GM23248 (cell line): ENCODE measurements at places on chromosomes 16 and 17. TPM values are rescaled to one million over a fixed set of nuclear protein-coding genes. Genes with fewer than 3 reads are reported as not detected.

NT5M gene
- total RNA-seq, result 0.63 and 5.1 TPM in 2 replicates

VAMP2 gene
- 6.2 and 6.5 TPM in 2 replicates for total RNA-seq

TBC1D3H gene
- not detected in 2 replicates for total RNA-seq

DNA sequence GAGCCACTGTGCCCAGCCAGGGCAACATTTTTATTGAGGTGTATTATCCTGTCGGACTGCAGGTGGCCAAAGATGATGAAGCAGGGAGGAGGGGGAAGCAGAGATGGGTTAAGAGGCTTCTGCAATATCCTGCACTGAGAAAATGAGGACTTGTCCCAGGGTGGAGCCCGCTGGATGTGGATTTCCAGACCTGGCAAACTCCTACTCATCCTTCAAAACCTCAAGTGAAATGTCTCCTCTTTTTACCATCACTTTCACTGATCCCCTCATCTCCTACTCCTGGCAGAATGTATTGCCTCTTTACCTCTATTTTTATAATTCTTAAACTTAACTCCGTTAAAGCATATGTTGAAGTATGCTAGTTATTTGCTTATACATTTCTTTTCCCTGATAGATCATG lies 60.9 kb downstream of the MGAT5B start:
- H3K27ac ChIP-seq, result no peak overlapping the region
- H3K4me1 ChIP-seq, result no peaks in the 10 kb centered on the region
- no peaks in the 10 kb centered on the region for H3K36me3 ChIP-seq
- DNase-seq, result no peak
- no peak overlapping the region for H3K4me3 ChIP-seq

GRCh38 chr17:61239953-61240352 lies 159.7 kb upstream of the TBX2 start:
- no peak for DNase-seq
- no peaks in the 10 kb centered on the region for H3K36me3 ChIP-seq
- H3K4me1 ChIP-seq, result peaks cover 9% of the 10 kb centered on the region

DNA sequence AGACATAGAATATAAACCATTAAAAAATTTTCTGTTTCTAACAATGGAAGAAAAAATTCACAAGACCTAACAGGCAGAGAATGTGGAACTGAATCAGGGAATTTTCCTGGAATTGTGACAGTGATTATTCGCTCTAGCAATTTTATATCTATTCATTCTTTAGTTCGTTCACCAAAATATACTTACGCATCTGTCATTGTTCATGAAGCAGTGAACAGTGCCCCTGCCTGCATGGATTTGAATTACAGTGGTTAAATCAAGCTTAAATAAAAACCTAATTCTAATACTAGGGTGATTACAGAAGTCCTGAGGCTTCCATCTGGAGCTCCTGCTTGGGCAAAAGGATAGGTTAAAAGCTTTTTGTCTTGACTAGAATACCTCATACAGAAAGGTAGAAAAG lies 48.6 kb downstream of the ABCA8 start:
- no peaks in the 10 kb centered on the region for H3K36me3 ChIP-seq
- no peaks in the 10 kb centered on the region for H3K27me3 ChIP-seq
- H3K27ac ChIP-seq, result no peak overlapping the region

DNA sequence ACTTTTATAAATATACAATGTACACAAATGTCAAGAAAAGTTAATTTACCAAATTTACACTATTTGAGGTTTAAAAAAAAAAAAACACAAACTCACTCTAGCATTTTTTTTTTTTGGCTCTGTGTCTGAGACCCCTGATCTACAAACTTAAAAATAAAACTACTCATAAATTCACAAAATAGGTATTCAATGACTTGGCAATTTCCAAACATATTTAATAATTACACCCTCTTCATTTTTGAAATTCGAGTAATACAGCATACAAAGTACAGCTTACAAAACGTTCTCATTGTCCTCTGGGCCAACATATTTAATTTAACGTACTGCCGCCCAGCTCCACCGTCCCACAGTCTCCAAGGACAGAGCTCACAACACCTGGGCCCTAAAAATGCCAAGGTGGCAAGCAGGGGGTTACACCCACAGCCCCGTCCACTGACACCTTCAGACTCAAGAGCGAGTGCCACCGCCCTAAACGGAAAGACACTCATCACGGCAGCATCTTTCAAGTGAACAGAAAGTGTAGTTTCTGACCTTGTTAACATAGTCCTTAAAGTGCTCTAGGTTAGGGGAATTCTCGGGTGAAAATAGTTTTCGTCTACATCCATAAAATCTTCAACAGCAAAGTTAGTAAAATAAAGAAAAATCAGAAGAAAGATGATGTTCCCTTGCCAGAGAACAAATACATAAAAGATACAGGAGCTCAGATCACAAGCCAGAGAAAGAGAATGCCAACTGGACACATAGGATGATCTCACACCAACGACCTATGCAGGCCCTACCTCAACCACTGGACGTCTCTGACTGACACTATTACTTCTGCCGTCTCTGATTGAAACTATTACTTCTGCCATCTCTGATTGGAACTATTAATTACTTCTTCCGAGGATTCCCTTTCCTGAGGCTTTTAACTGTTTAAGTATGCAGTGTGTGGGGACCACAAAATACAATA lies 4.2 kb downstream of the ADCY9 start:
- peaks cover 39% of the 10 kb centered on the region for H3K4me1 ChIP-seq
- H3K36me3 ChIP-seq, result no peaks in the 10 kb centered on the region
- DNase-seq, result peak; percentile 80

DNA sequence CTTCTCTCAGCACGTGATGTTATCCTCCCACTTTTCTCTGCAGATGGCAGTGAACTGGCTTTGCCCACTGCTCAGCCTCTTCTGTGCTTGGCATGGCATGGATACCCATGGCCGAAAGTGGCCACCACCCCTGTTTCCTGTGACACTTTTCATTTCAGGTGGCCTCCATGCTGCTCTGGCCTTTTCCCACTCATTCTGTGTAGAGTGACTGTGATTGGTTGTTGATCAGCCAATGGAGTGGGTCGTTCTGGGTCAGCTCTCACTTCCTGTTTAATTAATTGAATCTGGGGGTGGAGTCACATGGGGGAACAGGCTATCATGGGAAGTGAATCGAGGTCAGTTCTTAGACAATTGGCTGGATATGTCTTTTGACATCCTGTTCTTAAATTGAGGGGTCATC lies 350.1 kb upstream of the EEF2KMT start:
- no peaks in the 10 kb centered on the region for H3K36me3 ChIP-seq
- no peak for DNase-seq
- no peak overlapping the region for H3K27ac ChIP-seq
- no peak overlapping the region for H3K4me3 ChIP-seq
- no peaks in the 10 kb centered on the region for H3K27me3 ChIP-seq

DNA sequence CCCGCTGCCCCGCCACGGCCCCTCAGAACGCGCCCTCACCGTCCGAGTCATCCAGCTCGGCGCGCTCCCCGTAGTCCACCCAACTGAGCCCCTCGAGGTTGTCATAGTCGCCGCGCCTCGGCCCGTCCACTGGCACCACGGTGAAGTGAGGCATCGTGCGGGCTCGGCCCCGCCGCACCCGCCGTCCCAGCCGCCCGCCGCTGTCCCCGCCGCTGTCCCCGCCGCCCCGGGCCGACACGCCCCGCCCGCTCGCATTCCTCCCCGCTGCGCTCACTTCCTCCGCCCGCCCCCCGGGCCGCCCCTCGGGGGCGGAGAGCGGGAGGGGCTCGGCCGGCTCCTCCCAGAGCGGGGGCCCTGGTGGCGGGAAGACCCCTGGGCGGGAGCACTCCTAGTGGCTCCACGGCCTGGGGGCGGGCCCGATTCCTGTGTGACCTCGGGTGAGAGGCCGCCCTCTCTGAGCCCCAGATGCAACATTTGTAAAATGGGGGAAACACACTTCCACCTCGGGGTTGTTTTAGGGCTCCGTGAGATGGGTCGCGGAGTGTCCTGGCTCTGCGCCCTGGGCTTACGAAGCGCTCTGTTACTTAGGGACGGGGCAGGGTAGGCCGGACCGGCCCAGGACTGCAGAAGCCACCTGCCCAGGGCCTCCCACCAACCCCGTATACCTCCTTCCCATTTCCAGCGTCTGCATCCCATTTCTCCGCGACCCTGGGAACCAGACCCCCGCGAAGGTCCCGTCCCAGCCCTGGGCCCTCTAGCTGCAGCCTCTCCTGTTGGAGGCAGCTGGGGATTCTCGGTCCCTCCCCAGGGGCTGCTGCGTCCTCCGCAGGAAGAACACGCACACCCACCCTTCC lies at the start of gene SLC12A4:
Gene SLC12A4 (minus strand): TSS at position 238 of the 854 bp plus-strand sequence. CDS start 84 bp downstream, at position 154.
- H3K4me3 ChIP-seq, result peak within 1 kb of the TSS; percentile 94
- no peaks in the 10 kb centered on the region for H3K36me3 ChIP-seq
- peaks cover 18% of the 10 kb centered on the region for H3K4me1 ChIP-seq
- no peaks in the 10 kb centered on the region for H3K27me3 ChIP-seq
- H3K27ac ChIP-seq, result peak within 1 kb of the TSS; percentile 80
- peak; percentile 88 for DNase-seq

DNA sequence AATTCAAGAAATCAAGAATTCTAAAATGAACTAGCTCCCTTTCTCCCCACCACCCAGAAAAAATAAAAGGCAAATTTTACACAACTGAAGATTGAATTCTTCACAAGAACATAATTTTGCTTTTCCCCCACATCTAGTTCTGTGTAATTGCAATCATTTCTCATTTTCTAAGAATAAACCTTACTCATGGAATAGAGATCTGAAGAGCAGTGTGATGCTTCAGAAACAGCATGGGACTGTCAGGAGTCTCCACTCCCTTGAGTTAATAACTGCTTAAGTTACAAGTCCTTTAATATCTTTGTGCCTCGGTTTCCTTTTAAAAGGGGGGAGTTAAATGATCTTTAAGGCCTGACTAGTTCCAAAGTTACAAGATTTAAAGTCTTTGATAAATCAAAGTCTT lies 53.7 kb downstream of the CACNG1 start:
- H3K27me3 ChIP-seq, result no peaks in the 10 kb centered on the region
- peaks cover 11% of the 10 kb centered on the region for H3K4me1 ChIP-seq
- DNase-seq, result no peak
